ENCODE measurements at places on chromosomes 7 and 10.

DNA sequence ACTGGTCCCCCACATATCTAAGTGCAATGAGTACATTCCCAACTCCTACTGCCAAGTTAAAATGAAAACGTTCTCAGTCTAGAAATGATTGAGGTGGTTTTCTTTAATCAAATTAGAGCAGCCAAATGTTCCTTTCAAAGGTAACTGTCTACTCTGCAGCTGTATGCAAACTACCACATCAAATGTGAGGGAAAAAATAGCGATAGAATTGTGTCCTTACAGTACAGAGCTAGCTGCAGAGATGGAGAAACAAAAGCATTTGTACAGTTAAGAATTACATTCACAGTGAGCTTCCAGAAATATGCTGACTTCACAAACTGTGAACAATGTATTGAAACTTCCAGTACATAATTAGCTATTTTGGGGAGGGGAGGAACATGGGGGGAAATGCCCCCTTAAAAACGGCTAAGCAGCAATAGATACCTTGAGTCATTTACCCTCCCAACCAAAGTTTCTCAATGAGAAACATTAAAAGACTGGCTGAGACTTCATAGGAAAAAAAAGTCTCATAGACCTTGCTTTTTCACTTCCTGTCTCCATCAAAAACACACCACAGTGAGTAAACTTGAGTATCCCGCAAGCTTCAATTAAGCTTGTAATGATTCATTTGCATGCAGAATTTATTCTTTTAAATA is 22.9 kb downstream of the CDK6 start:
- no peak for DNase-seq

DNA sequence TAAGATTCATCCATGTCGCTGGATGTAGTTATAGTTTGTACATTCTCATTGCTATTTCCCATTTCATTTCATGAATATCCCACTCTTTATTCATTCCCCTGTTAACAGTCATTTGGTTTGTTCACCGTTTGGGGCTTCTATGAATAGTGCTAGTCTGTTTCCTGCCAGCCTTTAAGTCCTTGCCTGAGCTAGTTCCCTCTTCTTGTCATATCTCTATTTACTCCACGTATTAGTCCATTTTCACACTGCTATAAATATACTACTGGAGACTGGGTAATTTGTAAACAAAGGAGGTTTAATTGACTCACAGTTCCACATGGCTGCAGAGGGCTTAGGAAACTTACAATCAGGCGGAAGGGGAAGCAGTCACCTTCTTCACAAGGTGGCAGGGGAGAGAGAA is 56.2 kb downstream of the PLCE1 start:
- no peak for DNase-seq

DNA sequence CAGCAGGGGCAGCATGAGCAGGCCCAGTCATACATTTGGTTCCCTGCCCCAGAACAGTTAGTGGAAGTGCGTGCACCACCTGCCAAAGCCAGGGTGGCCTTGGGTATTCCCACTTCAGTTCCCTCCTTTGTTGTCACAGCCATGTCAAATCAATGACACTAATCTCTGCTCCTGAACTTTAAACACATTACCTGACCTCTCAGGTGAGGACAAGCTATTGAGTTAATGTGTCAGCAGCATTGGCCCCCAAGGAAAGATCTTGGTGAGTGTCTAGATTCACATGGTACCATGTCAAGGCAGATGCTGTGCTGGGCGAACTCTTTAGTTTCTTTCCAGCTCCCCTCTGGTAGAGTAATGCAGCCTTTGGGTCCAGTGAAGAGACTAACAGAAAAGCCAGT is 2.1 kb downstream of the CYP3A5 start:
- DNase-seq = no peak

DNA sequence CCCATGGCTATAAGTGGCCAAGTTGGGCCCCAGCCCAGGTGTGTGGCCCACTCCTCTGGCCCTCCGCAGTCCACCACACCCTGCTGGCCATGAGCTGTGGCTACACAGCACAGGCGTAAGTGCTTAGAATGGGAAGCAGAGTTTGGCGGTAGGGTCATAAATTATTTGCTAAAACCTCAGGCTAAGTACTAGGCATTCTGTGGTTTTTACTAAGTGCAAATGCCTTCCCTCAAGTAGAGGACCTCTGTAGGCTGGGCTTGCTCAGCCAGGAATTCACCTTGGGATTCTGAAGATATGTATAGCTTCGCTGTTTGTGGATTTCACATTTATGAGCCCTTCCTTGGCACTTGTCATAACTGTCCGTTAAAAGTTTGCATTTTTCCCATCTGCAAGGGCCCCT is 44.8 kb upstream of the LOXL4 start:
- DNase-seq = no peak

- no peak for DNase-seq
Measured at GRCh38 chr7:133824132-133824531, 303.0 kb upstream of the LRGUK start.

- no peak for DNase-seq
Measured at GRCh38 chr10:89209718-89210117, 2.6 kb upstream of the CH25H start.

DNA sequence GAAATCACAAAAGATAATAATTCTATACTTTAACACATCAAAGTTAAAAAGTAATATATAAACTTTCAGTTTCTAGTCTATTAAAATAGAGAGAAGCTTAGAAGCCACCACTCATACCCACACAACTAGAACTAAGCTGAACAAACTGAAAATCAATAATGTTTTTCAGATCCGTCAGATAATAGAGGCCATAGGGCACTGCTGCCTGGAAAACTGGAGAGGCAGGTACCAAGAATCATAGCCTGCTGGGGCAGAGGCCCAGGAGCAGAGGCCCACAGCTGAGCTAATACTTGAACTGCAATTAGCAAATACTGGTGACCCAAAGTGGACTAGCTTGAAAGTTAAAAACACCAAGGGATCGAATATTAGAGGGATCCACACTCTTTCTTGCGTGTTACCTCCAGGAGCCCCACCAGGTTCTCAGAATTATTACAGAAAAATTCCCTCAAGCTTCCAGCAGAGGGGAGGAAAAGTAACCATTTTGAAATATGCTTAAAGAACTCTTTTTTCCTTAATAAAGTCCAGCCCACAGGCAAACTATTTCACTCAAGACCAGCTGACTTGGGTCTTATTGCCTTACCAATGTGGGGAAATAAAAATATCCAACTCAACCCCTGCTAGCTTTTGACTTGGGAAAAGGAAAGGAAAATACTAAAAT is 774.1 kb upstream of the IGFBP3 start:
- no peak for DNase-seq

GRCh38 chr7:25719190-25719896 is 432.7 kb upstream of the NFE2L3 start:
- DNase-seq = no peak

DNA sequence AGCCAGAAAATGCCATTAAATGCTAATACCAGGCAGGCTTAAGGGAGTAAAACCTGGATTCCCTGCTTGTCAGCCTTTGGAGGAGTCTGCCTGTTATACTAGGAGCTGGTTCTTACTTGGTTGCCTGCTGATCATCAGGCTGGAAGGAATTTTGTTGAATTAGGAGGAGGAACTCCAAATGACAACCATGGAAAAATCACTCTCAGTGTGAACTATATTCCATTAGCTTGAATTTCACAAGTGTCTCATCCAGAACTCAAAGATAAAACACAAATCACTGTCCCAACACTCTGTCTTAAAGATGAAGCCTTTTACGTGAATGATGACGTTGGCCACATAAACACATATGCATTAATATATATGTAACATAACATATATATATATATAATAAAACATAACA is 238.9 kb upstream of the PLXDC2 start:
- no peak for DNase-seq

GRCh38 chr7:155470186-155470487 is 12.2 kb downstream of the EN2 start:
- DNase-seq = no peak

GRCh38 chr10:29874606-29875269 is 184.6 kb downstream of the JCAD start:
- no peak for DNase-seq

GRCh38 chr10:56296618-56297017 is 64.4 kb downstream of the ZWINT start:
- DNase-seq = no peak

All from head of caudate nucleus (tissue), 42 donors.